ENCODE measurements at places on chromosomes 7 and 10.
A peak's percentile ranks its signal among the peaks of the same experiment; 100 is the strongest.

DNA sequence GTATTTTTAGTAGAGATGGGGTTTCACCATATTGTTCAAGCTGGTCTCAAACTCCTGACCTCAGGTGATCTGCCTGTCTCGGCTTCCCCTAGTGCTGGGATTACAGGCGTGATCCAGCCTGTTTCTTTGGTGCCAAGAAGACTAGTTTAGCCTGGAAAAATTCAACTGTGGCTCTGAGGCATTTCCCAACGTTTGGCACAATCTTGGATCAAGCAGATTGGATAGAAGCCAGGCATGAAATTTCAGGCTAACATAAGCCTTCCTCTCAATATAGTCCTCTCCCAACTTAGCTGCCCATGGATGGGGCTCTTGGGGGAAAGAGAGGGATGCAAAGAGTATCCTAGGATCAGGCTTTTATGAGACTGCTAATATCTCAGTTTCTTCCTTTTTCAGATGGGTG lies 53.8 kb downstream of the APBB1IP start:
- no peak for DNase-seq

GRCh38 chr7:132486274-132486610 lies 90.0 kb downstream of the PLXNA4 start:
- DNase-seq: no peak

DNA sequence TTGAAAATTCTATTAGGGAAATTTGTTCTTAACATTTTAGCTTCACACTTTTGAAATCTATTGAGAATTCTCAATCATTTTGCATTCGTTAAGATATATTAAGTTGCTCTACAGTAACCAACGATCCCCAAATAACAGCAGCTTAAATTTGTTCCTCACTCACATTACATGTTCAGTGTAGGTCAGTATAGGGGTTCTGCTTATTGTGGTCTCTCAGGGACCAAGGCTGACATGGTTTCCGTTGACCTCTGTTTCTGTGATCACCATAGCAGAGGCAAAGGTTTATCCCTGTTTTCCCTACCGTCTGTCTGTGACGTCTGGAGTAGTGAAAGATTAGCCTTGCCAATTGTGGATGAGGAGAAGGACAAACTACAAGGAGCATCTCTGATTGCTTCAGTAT lies 235.0 kb upstream of the CSTF2T start:
- DNase-seq: no peak

DNA sequence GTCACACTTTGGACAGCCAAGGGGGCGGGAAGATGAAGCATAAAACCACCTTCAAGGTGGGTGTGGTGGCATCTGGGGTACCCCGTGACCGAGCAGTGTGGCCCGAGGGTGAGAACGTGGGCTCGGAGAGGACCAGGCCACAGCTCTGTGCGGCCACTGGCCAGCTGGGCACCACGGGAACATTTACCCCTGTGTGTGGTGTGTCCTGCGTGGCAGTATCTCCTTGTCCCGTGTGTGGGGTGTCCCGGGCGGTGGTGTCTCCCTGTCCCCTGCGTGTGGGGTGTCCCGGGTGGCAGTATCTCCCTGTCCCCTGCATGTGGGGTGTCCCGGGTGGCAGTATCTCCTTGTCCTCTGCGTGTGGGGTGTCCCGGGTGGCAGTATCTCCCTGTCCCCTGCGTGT lies 570.3 kb downstream of the DNAJB6 start:
- no peak for DNase-seq

DNA sequence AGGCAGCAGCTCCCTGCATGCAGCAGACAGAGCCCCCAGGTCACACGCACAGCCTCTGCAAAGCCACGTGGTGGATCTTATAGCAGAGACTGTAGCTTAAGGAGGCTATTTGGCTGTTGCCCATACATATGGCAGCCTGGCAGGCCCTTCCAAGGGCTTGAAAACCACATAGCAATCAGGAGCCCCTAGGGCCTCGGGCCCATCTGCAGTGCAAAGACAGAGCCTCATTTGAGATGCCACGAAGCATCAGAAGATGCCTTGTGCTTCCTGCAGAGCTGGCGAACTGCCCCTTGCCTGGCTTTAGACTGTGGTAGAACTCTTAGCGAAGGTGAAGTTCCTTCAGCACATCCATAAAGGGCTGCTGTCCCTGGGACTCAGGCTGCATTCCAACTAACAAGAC lies 309.9 kb downstream of the GRID1 start:
- DNase-seq: no peak

DNA sequence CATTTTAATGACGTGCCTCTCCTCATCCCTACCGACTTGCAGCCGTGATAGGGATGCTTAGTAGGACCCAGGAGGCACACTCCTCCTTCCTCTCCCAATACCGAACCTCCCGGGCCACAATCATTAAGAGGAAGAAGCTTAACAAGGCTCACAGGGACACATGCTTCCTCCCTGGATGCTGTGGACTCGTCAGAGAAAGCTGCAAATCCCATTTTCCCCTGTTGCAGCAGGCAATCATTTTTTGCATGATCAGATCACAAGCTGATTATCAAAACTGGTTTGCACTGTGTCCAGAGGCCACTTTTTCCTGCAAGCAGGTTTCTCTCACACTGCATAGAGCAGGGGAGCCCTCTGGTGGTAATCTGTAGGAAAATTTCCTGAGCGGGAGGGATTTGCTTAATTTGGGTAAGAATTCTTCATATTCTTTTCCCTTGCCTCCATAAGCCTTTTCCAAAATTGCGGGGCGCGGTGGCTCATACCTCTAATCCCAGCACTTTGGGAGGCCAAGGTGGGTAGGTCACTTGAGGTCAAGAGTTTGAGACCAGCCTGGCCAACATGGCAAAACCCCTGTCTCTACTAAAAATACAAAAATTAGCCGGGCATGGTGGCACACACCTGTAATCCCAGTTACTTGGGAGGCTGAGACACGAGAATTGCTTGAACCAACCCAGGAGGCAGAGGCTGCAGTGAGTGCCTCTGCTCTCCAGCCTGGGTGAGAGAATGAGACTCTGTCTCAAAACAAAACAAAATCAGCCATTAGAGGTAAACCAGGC lies 16.1 kb upstream of the LAMB4 start:
- DNase-seq: peak; percentile 81

DNA sequence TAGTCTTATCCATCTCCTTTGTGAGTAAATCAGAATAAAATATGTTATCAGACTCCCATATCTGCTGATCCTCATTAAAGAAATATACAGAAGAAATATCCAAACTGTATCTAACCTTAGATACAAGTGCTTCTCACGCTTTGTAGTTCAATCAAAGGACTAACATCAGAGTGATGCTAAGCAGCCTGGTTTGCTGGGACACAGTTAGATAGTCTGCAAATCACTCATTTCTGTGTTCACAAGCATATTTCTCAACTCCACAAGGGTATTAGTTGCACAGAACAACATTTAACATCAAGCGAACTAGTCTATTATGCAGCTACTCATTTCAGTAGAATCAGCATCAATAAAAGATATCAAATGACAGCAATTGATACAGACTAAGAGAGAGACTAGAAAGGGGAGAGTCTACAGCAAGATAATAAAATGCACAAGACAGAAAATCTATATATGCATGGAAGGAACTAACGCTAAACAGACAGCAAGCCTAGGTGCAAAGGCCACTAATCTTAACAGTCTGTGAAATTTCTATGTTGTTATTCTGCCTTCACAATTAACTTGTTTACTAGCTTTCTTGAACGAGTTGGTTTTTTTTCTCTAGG lies 30.0 kb downstream of the DNAJC12 start:
- DNase-seq: no peak

GRCh38 chr10:127978481-127978880 lies 71.6 kb downstream of the PTPRE start:
- no peak for DNase-seq

DNA sequence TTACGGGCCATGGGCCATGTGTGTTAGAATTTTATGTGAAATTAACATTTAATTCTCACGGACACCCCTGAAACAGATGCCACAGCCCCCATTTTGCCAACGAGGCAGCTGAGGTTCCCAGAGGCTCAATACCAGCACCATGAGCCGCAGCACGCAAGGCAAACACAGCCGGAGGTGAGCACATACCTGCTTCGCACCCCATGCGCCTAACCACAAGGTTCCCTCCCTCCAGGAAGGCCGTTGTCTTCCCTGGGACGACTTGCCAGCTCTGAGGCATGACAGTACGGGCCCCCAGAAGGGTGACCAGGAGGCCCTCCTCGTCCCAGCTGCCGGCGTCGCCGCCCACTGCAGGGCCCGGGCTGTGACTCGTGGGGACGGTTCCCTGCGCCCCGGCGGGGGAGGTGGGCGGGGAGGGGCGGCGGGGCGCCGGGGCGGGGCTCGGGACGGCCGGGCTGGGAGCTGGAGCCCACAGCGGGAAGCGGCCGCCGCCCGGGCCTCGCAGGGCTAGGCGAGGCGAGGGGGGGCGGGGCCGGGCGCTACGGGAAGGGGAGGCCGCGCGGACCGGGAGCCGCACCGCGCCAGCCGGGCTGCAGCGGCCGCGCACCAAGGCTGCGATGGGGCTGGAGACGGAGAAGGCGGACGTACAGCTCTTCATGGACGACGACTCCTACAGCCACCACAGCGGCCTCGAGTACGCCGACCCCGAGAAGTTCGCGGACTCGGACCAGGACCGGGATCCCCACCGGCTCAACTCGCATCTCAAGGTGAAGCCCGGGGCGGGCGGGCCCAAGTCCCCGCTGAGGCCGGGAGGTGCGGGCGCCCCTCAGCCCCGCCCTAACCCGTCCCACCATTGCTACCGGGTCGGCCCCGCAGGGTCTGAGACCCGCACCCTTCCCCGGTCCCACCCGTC lies at the start of gene CAV2:
Gene CAV2, plus strand, starts transcription at position 571 of the 910 bp plus-strand sequence. Its CDS starts 44 bp downstream, at position 615.
- peak; percentile 74 for DNase-seq

- DNase-seq: peak; percentile 14
Observed at GRCh38 chr10:71357792-71358265, 38.8 kb downstream of the SLC29A3 start.

DNA sequence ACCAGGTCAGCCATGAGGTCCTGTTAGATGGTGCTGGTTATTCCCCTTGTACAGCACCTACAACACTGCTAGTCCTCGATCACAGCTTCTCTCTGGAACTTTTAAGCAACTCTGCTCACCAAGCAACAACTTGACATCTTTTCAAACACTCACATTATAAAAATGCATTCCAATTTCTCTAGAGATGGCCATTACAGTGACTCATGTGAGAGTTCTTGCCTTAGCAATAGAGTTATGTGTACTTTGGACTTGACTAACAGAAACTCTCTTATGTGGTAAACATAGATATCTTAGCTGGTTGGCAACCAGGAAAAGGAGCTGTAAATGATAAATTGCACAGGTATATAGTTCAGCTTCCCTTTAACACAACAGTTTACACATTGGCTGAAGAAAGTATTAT lies 122.2 kb downstream of the PDE1C start:
- peak; percentile 94 for DNase-seq

GRCh38 chr7:120256344-120257070 lies 16.5 kb upstream of the KCND2 start:
- DNase-seq: no peak

DNA sequence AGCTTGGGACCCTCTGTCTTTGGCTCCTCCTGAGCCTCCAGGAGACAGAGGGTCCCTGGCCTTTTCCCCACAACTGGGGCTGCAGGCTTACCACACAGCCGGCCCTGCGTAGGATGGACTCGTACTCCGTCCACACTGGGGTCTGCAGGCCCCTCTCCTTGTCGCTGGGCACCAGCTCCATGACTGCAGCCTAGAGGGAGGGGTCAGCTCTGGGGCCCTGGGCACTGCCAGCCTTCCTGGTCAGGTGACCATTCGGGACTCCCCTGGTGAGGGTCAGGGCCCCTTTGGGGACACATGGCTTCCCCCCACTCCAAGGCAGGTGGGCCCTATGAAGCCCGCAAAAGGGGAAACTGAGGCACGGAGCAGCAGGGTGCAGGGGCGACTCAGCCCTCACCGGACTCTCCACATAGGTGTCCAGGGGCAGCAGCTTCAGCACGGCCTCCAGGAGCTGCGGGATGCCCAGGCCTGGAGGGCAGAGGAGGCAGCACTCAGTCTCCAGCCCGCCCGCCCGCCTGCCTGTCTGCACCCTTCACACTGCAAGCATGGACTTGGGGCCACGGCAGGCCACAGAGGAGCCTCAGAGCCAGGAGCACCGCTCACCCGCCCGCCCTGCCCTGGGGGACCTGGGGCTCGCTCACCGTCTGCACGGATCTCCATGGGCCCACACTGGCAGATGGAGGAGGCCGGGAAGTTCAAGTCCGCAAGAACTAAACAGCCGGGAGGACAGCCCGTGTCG lies 1.1 kb downstream of the FUOM start:
- no peak for DNase-seq

DNA sequence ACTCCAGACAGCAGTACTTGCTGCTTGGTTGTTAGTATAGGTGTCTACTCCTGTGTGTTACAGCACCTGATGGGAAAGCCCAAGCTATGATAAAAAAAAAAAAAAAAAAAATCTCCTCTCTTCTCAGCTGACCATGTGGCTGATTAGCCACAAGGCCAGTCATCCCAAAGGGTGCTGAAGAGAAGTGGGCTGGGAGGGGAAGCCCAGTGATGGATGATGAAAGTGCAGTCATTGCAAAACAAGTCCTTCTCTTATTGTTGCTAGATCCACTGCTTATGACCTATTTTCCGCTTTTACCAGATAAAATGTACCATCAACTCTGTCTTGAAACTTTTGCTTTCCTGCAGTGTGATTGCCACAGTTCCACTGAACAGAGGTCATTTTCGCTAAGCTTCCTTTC lies 1092.5 kb upstream of the C7orf33 start:
- no peak for DNase-seq

GRCh38 chr7:132869166-132869861 lies 212.6 kb downstream of the CHCHD3 start:
- peak; percentile 14 for DNase-seq

DNA sequence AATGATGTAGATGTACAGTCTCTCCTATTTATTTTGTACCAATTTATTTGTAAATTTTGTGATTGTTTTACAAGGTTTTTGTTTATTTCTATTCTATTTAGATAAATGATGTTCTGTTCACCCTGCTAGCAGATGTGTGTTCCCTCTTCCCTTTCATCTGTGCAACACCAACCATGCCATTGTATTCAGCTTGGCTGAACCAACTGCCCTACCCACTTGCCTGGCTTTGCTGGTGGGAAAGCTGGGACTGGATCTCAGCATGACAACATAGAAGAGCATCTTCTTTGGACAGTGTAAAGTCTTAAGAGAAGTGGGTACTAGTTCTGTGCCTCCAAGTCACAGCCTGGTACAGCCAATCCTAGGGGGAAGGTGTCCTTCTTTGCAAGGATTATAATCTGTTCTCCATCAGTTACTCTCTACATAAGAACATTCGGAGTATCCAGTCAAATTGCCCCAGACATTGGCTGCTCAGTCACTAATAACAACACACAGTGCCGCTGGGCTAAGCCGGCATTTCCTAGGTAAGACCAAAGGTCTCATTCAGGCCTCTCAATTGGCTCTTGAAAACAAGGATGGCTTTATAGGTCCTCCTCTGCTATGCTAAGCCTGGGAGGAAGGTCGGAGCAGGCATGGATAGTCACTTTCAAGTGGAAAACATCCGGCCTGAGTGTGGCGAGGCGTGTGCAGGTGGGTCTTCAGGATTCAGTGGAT lies 109.7 kb downstream of the NT5C2 start:
- no peak for DNase-seq

Data from fibroblast of skin of right biceps (primary cell).